ENCODE measurements at places on chromosomes 5 and 9.

GRCh38 chr9:106921341-106921899, 58.5 kb downstream of the ZNF462 start:
- DNase-seq, result peak; percentile 90

DNA sequence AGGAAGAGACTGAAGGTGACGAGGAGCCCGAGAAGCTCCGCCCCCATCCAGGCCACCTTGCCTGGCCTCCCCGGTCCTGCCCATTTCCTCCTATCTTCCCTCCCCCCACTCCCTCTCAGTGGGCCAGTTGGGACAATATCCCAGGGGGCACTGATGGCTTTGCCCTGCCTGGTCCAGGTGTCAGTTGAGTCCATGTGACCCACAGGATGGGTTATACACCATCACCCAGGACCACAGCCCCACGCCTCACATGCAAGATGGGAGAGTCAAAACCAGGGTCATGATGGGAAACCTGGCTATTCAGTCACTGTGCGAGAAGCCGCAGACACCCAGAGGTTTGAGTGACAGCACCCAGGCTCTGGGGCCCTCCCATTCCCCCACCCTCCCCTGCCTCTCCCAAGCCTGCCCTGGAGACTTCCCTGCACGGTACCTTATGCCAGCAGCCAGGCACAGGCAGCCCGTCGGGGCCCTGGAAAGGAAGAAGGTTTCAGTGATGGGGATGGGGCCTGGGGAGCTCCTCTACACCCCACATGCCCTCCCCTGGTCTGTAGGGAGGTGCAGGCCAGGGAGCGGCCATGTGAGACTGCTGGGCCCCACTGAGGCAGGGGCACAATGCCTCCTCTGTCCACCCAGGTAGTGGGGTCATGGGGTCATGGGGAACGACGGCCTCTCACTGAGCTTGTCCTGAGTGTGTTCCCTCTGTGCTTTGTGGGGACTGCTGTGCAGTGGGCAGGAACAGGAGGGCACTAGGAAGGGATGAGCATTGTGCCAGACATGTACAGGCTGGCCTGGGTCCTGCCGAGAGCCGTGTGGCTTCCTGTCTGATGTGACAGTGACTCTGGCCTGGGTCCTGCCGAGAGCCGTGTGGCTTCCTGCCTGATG, 6.3 kb upstream of the PHYKPL start:
- DNase-seq, result no peak

- DNase-seq, result no peak
Observed at GRCh38 chr5:93092349-93093105, 488.5 kb downstream of the NR2F1-AS1 start.

DNA sequence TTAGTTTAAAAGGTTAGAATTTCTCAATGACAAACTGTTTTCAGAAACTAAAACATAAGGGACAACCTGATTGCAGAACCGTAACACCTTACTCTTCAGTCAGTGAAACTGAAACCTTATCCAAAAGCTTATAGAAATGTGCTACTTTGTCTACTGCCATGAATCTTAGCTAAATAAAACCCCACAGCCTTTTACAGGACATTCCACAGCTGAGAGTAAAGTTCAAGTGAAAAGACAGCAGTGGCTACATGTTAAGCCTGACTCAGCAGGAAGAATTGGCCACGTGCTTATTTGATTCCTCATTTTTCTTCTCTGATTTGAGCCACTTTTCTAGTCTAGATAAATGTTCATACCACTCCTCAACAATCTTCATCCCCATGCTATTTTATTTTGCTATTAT, 278.7 kb upstream of the ISL1 start:
- no peak for DNase-seq

GRCh38 chr5:61159836-61160235, 2.4 kb downstream of the SMIM15 start:
- no peak for DNase-seq

- DNase-seq, result no peak
Observed at GRCh38 chr9:38073882-38074281, 4.9 kb upstream of the SHB start.

DNA sequence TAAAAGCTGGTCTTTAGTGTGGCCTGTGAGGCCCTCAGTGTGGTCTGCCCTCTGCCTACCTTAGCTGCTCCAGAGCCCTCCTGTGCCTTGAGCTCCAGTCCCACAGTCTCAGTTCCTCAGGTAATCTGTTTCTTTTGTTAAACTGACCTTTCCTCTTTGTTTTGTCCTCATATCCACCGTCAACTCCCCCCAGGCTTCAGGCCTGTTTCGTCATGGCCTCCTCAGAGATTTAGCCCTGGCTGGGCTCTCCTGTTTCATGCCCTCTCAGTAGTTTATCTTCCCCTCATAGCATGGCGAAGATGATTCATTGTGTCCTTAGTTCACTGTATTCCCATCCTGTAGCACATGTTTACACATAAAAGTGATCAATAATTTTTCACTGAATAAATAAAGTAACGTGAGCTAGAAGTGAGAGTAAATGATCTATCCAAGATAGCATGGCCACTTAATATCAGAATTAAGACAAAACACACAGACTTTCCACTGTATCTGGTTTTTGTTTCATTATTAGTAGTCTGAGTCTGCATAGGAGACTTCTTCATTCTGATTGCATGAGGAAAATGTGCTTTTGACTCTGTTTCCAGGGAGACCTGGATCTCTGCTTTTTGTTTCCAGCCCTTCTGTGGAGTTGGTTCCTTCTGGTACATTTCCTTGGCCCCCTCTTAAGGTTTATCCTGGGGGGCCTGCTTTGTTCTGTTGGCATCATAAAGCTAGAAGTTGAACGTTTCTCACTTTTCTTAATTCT, 70.5 kb downstream of the SNX24 start:
- DNase-seq, result peak; percentile 45

DNA sequence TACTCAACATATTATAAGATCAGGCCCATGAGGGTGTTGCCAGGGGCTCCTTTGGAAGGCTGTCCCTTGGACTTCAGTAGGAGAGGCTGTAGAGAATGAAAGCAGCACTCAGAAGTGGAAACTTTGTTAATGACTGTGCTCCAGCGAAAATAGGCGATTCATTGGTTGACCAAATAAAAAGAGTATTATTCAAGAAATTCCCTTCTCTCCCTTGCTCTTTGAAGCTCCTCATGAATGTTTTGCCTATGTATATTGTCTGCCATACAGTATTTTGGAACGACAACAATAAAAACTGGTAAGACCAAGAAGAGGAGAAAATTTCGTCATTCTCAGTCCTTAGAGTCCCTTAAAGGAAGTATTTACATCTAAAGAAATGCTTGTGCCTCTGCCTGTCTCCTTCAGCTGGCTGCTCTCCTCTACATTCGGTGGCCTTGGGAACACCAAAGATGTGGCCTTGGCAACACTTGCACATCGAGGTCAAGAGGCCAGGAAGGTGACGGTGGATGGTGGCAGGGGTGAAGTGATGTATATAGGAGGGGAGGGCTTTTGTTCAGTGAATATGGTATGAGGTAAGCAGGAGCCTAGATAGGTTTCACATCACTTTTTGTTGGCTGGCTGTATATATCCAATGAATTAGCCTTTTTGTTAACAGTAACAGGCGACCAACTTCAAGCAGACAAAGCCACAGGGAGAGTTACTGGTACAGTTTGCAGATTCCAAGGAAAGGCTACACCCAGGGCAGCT, 95.0 kb upstream of the ACTBL2 start:
- no peak for DNase-seq

DNA sequence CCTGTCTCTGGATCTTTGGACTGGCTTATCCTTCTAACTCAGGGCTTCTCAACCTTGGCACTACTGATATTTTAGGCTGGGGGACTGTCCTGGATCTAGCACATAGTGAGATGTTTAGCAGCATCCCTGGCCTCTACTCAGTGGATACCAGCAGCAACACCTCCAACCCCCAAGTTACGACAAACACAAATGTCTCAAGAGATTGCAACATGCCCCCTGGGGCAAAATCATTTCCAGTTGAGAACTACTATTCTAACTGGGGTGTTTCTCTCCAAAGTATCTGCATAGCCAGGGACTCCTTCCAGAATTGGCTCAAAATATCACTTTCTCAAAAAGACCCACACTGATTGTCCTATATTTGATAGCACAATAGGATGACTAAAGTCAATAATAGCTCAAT, 7.2 kb upstream of the TLR4 start:
- DNase-seq, result no peak

- no peak for DNase-seq
Observed at GRCh38 chr9:115832031-115832430, 321.6 kb upstream of the PAPPA start.

DNA sequence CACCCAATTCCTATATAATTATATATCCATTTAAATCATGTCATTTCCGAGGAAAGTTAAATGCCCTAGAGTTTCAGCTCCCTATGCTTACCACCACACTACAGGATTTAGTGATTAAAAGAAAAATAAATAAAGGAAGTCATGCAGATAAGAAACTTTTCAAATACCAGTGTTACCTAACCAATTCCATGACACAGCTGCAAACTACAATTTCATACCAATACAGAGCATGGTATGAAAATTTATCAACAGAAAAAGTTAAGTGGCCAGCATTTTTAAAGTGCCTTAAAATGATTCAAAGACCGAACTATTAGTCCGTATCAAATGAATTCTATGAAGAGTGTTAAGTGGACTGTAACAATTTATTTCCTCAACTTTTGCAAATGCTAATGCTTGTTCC, 35.9 kb downstream of the CEP120 start:
- no peak for DNase-seq

DNA sequence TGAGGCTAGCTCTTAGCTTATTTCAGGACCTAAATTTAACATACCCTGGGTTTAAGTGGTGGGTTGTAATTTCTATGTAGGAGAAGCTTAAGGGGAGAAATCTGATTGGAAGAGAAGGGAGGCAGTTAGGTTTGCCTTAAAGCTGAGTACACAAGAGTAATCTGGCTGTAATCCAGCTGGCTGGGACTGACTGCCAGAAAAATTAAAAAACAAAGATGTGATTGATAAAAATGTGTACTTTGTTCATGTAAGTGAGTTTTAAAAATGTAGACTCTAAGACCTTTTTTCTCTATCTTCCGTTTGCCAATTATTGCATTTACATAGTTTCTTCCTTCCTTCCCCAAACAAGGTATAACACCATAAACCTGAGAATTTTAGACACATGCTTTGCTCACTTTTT, 17.5 kb upstream of the MSMP start:
- no peak for DNase-seq

DNA sequence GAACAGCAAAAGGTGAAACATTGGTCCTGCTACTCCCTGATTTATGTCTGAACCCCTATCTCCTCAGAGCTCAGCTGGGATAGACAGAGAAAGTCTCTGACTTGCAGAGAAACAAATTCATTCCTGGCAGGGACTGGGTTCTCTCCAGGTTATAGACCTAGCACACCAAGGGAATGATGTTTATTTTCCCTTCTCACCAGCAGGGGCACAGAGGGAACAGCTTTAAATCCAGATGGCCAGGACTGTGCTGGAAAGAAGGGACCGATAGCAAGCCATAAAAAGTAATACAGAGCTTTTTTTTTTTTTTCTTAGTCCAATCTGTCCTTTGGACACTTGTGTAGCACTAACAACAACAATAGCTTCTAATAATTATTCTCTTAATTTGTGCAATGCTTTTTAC, 141.1 kb upstream of the C9orf72 start:
- DNase-seq, result no peak

- DNase-seq, result no peak
Observed at GRCh38 chr5:96280946-96281393, 152.1 kb downstream of the PCSK1 start.

- peak; percentile 64 for DNase-seq
Observed at GRCh38 chr5:145806923-145807322, 28.2 kb downstream of the PRELID2 start.

- DNase-seq, result no peak
Observed at GRCh38 chr9:23229890-23230317, 596.1 kb downstream of the ELAVL2 start.

DNA sequence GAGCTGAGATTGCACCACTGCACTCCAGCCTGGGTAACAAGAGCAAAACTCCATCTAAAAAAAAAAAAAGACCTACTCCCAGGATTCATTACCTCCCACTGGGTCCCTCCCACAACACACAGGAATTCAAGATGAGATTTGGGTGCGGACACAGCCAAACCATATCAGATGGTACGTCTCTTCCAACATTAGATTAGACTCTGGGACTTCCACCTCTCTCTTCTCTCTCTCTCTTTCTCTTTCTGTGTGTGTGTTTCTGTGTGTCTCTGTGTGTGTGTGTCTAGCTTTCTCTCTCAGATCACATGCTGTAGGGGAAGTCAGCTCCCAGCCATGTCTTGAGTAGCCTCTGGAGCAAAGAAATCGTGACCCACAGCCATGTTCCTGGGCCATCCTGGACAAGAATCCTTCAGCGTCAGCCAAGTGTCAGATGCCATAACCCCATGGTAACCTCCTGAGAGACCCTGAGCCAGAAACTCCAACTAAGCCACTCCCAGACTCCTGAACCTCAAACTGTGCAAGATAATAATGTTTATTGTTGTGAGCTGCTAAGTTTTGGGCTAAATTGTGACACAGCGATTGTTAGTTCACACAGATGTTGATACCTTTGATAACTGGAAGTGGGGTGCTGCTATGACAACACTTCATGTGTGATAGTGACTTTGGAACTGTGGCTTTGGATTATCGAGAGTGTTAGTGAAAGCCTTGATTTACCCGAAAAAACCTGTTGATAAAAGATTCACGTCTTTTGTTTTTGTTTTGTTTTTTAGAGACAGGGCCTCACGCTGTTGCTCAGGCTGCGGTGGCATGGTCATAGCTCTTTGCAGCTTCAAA, 4.1 kb upstream of the CMBL start:
- no peak for DNase-seq

DNA sequence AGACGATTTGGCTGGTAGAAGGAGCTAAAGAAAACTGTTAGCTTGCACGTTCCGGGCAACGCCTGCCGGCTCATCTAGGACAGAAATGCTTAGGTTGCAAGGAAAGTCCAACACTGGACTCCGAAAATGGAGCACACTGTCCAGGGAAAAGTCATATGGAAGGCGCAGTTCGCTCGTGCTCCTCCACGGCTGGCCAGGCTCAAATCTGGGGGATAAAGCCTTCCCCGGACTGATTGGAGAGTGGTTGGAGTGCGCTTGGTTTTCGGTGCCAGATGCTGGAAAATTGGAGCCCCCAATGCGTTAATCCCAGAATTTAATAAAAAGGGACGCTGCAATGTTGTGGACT, 955 bp downstream of the CDH6 start:
- peak; percentile 5 for DNase-seq

DNA sequence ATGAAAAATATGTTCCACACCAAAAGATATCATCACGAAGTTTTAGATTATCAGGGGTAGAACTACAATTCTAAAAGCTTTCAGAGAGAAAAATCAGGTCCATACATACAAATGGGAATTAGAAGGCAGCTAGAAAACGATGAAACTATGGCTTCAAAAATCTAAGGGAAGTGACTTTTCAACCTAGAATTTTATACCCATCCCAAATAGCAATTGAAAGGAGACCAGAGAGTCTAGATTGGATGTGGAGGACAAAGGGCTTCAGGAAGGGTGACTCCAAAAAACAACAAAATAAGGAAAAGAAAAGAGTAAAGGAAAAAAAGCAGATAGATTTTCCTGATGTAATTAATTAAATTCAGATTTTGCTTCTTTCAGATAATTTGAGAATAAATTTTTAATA, 72.0 kb upstream of the CEP78 start:
- DNase-seq, result no peak

GRCh38 chr5:67475489-67475888, 278.9 kb upstream of the CD180 start:
- no peak for DNase-seq

Data from mesenchymal stem cell (in vitro differentiated cells and primary cell).